Cerebellar nuclear complex (tissue), 1 donor: ENCODE measurements at places on chromosomes 16 and 17.

DNA sequence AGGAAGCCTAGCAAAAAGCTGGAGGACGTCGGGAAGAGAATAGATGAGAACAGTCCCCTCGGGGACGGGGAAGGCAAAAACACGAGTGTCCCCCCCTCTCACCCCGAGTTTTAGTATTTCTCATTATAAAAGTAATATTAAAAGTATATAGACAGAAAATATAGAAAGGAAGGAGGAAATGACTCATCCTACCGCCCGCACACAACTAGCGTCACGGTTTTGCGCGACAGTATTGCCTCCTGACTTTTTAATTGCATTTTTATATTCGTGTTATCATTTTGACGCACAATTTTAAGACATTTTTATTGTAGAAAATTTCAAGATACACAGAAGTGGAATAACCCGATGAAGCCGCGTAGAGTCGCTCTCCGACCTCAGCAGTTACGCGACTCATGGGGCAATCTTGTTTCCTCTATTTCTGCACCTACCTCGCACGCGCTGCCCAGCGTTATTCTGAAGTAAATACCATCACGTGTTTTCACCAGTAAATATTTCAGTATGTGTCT is 652 bp upstream of the SLC25A19 start:
- no peak for DNase-seq

DNA sequence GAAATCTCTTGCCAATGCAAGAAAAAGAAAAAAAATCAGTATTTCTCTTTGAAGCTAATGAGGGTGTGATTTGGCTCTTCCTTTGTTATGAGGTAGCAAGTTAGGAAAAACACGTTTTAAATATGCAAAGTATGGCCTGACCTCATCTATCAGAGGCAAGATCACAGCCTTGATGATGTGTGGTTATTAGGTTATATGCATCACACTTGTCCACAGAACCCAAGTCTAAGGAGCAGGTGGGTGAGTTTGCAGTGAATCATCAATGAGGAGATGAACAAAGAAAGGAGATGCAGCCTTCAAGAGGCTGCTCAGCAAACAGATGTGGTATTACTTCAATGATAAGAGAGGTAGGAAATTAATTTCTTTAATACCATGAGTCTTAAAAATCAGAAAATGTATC is 594.8 kb upstream of the CDH5 start:
- DNase-seq = no peak

DNA sequence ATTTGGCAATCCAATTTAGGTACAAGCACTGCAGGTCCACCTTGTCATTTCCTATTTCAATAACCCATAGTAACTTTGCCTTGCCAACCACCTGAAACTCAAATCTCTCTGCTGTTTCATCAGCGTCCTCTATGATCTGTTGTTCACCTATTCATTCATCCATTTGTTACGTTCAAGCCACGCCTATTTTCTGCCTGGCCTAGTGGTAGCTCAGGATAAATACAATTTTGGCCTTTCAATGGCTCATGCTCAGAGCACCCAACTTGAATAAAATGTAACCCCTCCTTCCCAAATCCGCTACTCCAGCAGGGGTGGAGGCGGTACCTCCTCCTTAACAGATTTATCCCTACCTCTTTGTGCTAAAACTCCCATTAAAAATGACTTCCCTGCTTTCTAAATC is 3.6 kb upstream of the FBXO47 start:
- DNase-seq = no peak

DNA sequence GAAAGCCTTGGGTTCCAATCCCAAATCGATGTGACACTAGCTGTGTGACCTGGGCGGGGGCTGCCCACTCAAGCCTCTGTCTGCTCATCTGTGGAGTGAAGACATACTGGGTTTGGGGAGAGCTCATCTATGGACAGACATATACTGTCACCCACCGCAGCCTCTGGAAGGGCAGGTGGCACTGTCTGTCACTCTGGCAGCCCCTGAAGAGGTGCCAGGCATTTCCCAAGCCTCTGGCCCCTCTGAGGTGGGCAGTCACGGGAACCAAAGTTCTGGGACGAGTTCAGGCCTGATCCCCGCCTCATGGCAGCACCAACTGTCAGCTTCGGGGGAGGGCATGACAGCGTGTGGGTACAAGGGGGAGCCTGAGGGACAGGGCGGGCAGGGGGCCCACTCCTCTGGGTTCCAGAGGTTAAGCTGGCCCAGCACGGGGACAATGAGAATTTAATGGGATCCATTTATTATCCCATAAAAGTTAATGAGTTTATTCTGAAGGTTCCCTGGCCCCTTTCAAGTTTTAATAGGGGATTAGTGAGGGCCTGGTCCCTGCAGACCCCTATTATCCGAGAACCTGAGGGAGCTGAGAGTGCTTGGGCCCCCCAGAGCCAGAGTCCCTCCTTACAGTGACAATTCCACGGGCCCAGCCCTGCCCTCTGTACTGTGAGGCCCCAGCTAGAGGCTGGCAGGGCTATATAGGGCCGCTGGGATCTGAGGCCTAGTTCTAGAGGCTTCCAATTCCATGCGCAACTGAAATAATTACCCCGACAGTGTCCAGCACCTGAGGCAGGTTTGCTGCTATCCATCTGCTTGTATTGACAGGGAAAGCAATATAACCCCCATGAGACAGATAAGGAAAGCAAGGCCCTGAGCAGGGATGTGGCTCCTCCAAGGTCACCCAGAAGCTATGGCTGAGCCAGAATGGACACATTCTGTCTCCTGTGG is 18.8 kb downstream of the SEZ6 start:
- no peak for DNase-seq

GRCh38 chr17:38883592-38884526 is 14.0 kb downstream of the LASP1 start:
- DNase-seq = no peak

- no peak for DNase-seq
These were observed 47.5 kb downstream of the OR1D5 start for GRCh38 chr17:3015890-3016289.

DNA sequence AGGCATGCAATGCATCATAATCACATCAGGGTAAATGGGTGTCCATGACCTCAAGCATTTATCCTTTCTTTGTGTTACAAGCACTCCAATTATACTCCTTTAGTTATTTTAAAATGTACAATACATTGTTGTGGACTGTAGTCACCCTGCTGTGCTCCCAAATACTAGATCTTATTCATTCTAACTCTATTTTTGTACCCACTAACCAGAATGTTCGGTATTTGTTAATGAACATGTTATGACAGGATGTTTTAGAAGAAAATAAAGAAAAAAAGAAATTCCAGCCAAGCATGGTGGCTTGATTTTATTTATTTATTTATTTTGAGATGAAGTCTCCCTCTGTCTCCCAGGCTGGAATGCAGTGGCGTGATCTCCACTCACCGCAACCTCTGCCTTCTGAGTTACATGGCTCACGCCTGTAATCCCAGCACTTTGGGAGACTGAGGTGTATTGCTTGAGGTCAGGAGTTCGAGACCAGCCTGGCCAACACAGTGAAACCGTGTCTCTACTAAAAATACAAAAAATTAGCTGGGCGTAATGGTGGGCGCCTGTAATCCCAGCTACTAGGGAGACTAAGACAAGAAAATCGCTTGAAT is 1.8 kb upstream of the NDE1 start:
- DNase-seq = no peak

- DNase-seq = no peak
These were observed 13.9 kb downstream of the SLC25A10 start for GRCh38 chr17:81726004-81726403.

GRCh38 chr16:56525236-56525635 is 5.4 kb upstream of the BBS2 start:
- no peak for DNase-seq

GRCh38 chr17:44211281-44212265 is 7.9 kb downstream of the UBTF start:
- no peak for DNase-seq

- DNase-seq = no peak
These were observed 26.7 kb upstream of the MED13 start for GRCh38 chr17:62091804-62092203.

GRCh38 chr17:65013613-65014391 is 42.7 kb downstream of the GNA13 start:
- DNase-seq = no peak
